ENCODE measurements at places on chromosomes 7 and 10. TPM values are rescaled to one million over a fixed set of nuclear protein-coding genes. Genes with fewer than 3 reads are reported as not detected.
A peak's percentile ranks its signal among the peaks of the same experiment; 100 is the strongest.

DNA sequence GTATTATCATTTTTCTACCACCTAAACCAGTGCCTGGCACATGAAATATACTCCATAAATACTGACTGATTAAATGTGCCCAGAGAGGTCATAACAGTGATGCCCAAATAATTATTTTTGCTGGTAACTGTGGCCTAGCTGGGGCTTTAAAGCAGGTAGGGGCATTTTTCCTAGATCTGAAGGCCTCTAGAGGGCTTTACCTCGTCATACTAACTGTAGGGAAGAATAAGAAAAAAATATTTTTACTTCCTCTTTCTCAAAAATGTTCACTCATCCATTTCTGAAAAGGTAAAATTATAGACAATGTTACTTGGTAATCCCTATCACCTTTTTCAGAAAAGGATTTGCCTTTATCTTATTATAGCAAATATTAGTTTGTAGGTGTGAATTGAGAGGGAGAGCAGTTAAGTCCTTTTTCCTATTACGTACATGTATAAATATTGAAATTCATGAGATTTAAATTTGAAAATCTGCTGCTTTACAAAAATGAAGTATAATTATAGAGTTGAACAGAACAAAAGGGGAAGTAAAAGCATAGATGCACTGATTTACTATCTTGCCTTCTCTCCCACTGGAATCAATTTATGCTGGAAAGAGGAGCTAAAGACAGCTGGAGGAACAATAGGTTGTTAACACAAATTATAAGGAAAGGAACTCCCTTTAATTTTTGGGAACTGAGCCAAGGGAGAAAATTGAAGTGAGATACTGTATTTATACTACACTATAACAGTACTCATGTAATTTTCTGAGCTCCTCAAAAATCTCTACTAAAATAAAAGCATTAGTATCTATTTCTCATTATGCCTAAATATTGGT is 71.5 kb upstream of the NOBOX start:
- no peaks in the 10 kb centered on the region for H3K36me3 ChIP-seq
- H3K27ac ChIP-seq = no peak overlapping the region
- H3K4me3 ChIP-seq = no peak overlapping the region
- H3K4me1 ChIP-seq = no peaks in the 10 kb centered on the region
- DNase-seq = no peak

DNA sequence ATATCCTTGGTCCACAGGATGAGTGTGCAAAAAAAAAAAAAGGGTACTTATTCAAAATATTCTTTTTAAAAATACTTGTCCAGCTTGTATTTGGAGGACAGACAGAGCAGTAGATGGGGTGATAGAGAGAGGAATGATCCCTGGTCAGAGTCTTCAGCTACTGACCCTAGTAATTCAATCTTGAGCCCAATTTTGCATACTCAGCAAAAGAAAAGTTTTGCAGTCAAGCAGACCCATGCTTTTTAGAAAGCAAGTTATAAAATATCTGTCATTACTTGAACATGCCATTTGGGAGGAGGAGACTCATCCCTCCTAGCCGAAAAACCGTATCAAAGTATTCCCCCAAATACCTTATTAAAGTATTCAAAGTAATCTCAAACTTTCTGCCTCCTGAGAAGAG is 585.0 kb downstream of the KCNMA1 start:
- no peak overlapping the region for H3K4me3 ChIP-seq
- no peaks in the 10 kb centered on the region for H3K36me3 ChIP-seq
- peaks cover 13% of the 10 kb centered on the region for H3K27me3 ChIP-seq
- no peak overlapping the region for H3K27ac ChIP-seq

DNA sequence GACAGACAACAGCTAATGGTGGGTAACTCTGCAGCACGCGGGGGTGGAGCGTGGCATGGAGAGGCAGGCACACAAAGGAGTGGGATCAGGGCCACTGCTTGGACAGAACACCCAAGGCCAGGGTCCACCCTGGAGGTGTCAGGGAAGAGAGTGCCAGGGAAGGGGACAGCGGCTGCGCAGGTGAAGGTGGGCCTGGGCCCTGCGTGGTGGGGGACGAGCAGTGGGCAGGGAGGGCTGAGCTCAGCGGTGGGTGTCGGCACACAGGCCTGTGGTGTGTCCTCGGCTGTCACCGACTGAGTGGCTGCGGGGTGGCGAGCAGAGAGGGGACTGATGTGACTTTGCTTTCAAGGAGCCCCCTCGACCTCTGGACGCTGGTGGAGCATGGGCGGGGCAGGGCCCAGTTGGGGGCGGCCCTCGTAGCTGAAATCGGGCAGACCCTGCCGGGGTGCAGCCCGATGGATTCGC is 8.4 kb upstream of the SCART1 start:
- peaks cover 6% of the 10 kb centered on the region for H3K36me3 ChIP-seq
- no peak overlapping the region for H3K4me3 ChIP-seq
- DNase-seq = no peak
- no peak overlapping the region for H3K27ac ChIP-seq
- peaks cover 10% of the 10 kb centered on the region for H3K27me3 ChIP-seq

- no peaks in the 10 kb centered on the region for H3K27me3 ChIP-seq
- no peaks in the 10 kb centered on the region for H3K4me1 ChIP-seq
- H3K4me3 ChIP-seq = no peak overlapping the region
- H3K36me3 ChIP-seq = no peaks in the 10 kb centered on the region
- H3K27ac ChIP-seq = no peak overlapping the region
Observed at GRCh38 chr7:147418966-147419365, 1171.6 kb upstream of the C7orf33 start.

- no peak overlapping the region for H3K27ac ChIP-seq
- H3K36me3 ChIP-seq = no peaks in the 10 kb centered on the region
- DNase-seq = no peak
Observed at GRCh38 chr10:33706191-33706590, 371.7 kb upstream of the NRP1 start.

GRCh38 chr10:47111329-47111862 is 188.6 kb upstream of the GDF10 start:
- no peak overlapping the region for H3K27ac ChIP-seq
- DNase-seq = no peak

- H3K4me1 ChIP-seq = peaks cover 17% of the 10 kb centered on the region
- H3K4me3 ChIP-seq = peak overlapping the region; percentile 71
- no peaks in the 10 kb centered on the region for H3K27me3 ChIP-seq
- H3K36me3 ChIP-seq = no peaks in the 10 kb centered on the region
Observed at GRCh38 chr10:60236869-60237524, 152.7 kb downstream of the ANK3 start.

DNA sequence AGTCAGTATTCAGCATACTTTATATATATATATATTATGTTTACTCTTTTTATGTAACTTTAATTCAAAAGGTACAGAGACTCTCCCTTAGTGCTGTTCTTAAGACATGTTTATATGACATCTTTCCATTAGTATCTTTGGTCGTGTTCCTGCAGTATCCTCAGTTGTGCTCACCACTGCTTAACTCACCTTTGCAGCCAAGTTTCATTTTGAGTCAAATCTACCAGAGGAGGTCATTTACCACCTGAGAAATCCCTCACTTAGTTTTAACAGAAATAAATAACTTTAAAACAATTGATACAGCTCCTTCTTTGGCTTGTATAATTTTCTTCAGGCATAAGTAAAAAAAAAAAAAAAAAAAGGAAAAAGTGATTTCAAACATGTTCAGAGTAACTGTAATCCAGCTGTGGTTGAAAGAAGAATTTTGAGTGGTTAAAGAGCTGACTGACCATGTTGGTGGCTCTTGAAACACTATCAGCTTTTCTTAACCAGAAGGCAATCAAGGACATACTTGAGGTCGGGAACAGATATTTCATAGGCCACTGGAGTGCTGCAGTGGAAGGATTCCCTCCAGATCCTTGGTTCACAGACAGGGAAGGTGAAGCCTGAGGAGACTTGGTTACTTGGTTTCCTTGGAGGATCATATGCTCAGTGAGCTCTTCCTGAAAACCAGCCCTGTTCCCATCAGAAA is 116.8 kb downstream of the AUTS2 start:
- no peaks in the 10 kb centered on the region for H3K4me1 ChIP-seq
- H3K36me3 ChIP-seq = no peaks in the 10 kb centered on the region
- no peak overlapping the region for H3K27ac ChIP-seq

DNA sequence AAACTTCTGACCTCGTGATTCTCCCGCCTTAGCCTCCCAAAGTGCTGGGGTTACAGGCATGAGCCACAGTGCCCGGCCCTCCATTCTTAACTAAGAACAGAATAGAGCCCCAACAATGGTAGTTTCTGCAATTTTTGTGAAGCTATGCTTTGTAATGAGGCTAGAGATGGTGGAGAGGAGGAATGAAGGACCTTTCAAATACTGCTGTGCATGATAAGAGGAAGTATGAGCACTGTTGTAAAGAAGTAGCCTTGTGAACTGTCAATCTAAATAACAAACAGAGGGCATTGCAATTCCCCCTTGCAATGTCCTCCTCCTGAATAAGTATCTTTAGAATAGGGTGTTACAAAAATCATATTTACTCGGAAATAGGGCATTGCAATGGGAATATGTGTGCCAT is 70.2 kb downstream of the EVX1 start:
- no peak for DNase-seq
- no peak overlapping the region for H3K4me3 ChIP-seq
- H3K36me3 ChIP-seq = no peaks in the 10 kb centered on the region
- H3K4me1 ChIP-seq = no peaks in the 10 kb centered on the region

GRCh38 chr10:35133586-35133985 is 6.9 kb downstream of the CREM start:
- H3K36me3 ChIP-seq = peaks cover 7% of the 10 kb centered on the region
- H3K4me1 ChIP-seq = peaks cover 57% of the 10 kb centered on the region
- no peak for DNase-seq
- peak overlapping the region; percentile 89 for H3K27ac ChIP-seq
- peak overlapping the region; percentile 23 for H3K4me3 ChIP-seq

- H3K27ac ChIP-seq = no peak overlapping the region
- DNase-seq = no peak
- H3K4me1 ChIP-seq = no peaks in the 10 kb centered on the region
- H3K36me3 ChIP-seq = no peaks in the 10 kb centered on the region
- no peaks in the 10 kb centered on the region for H3K27me3 ChIP-seq
- no peak overlapping the region for H3K4me3 ChIP-seq
Observed at GRCh38 chr7:31758755-31759154, 71.7 kb downstream of the PPP1R17 start.

- H3K4me1 ChIP-seq = no peaks in the 10 kb centered on the region
- peaks cover 2% of the 10 kb centered on the region for H3K27me3 ChIP-seq
- H3K4me3 ChIP-seq = no peak overlapping the region
- no peak overlapping the region for H3K27ac ChIP-seq
- no peaks in the 10 kb centered on the region for H3K36me3 ChIP-seq
Observed at GRCh38 chr10:23280419-23281043, 64.1 kb downstream of the C10orf67 start.

DNA sequence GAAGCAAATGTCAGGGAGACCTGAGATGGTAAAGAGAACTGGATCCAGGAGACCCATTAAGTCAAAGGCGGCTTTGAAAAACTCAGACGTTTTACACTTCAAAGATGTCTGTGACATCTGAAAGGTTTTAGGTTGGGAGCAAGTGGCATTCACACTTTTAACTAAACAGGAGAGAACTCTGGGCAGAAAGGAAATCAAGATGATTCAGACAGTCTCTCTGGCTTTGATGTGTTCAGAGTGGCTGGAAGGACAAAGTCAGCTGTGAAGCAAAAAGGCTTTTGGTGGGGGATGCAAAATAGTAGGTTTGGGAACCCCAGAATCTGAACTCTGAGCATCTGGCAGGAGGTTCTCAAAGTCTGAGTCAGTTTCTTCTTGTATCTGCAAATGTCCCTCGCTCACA is 66.6 kb downstream of the PRKCQ start:
- peak overlapping the region; percentile 51 for H3K4me3 ChIP-seq
- H3K36me3 ChIP-seq = peaks cover 69% of the 10 kb centered on the region
- peaks cover 48% of the 10 kb centered on the region for H3K4me1 ChIP-seq
- DNase-seq = no peak

- no peak overlapping the region for H3K4me3 ChIP-seq
- H3K4me1 ChIP-seq = no peaks in the 10 kb centered on the region
- H3K27me3 ChIP-seq = peaks cover 3% of the 10 kb centered on the region
- DNase-seq = no peak
- H3K27ac ChIP-seq = no peak overlapping the region
- no peaks in the 10 kb centered on the region for H3K36me3 ChIP-seq
Observed at GRCh38 chr7:18345641-18346234, 149.8 kb upstream of the HDAC9 start.

GRCh38 chr10:228366-228765 is 93.1 kb downstream of the ZMYND11 start:
- no peak for DNase-seq
- H3K4me1 ChIP-seq = peaks cover 4% of the 10 kb centered on the region
- H3K27me3 ChIP-seq = no peaks in the 10 kb centered on the region
- no peak overlapping the region for H3K27ac ChIP-seq
- peaks cover 3% of the 10 kb centered on the region for H3K36me3 ChIP-seq

GRCh38 chr10:45418849-45419675 is 45.0 kb downstream of the ALOX5 start:
- no peaks in the 10 kb centered on the region for H3K27me3 ChIP-seq
- H3K36me3 ChIP-seq = peaks cover 14% of the 10 kb centered on the region
- H3K4me1 ChIP-seq = peaks cover 57% of the 10 kb centered on the region
- peak overlapping the region; percentile 99 for H3K4me3 ChIP-seq
- DNase-seq = peak; percentile 81

GRCh38 chr7:1359051-1359400 is 100.2 kb downstream of the MICALL2 start:
- no peak overlapping the region for H3K4me3 ChIP-seq
- no peak overlapping the region for H3K27ac ChIP-seq
- H3K36me3 ChIP-seq = no peaks in the 10 kb centered on the region
- H3K27me3 ChIP-seq = no peaks in the 10 kb centered on the region

DNA sequence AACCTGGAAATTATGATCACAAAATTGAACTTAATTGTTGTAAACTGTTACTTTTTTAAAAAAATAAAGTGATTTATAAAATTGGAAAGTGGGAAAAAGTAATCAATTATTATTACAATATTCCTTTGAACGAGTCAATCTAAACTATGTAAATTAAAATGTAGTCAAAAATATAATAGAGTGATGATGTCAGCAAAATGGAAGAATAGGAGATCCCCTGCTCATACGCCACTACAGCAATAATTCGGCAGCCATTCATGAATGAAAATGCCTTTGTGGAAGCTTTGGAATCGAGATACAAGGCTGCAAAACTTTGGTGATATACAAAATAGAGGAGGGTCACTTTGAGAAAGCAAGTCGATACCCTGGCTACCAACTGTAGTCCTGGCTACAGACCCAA is 36.4 kb upstream of the PCDH15 start:
- no peaks in the 10 kb centered on the region for H3K36me3 ChIP-seq
- no peak for DNase-seq
- H3K4me3 ChIP-seq = no peak overlapping the region
- H3K27me3 ChIP-seq = no peaks in the 10 kb centered on the region

DNA sequence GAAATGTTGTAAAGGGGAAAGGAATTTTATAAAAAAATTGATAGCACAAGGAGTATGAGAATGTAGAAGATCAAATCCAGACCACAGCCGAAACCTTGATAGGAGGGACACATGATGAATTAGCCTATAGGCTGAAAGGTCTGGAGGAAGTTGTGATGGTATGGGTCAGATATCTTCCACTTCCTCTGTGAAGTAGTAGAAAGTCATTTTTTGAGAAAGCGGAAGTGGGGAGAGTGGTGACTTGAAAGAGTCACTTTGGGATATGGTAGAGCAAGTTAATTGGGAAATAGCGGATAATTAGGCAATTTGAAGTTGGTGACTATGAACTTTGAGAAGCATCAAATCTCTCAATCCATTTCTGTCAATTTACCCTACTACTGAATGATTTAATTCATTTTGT is 99.4 kb downstream of the GRM8 start:
- no peak overlapping the region for H3K4me3 ChIP-seq
- no peaks in the 10 kb centered on the region for H3K36me3 ChIP-seq
- no peak for DNase-seq
- no peaks in the 10 kb centered on the region for H3K4me1 ChIP-seq
- H3K27ac ChIP-seq = no peak overlapping the region

POLR2J2 gene
- total RNA-seq = 19.0 TPM

LRIT1 gene
- total RNA-seq = not detected

CCL26 gene
- not detected for total RNA-seq

PTPRZ1 gene
- total RNA-seq = not detected

C10orf105 gene
- total RNA-seq = 0.30 TPM

CAV2 gene
- total RNA-seq = not detected

PIP gene
- not detected for total RNA-seq

RARRES2 gene
- not detected for total RNA-seq

Data from activated naive CD8-positive, alpha-beta T cell treated with anti-CD3 and anti-CD28 coated beads, Interleukin-2, amount 10 ng/mL, durations not matched to agents 7 days and 5 days (primary cell).